CD4-positive, alpha-beta T cell treated with Interleukin-6 for 4 hours (primary cell): ENCODE measurements at places on chromosomes 11 and 22.

DNA sequence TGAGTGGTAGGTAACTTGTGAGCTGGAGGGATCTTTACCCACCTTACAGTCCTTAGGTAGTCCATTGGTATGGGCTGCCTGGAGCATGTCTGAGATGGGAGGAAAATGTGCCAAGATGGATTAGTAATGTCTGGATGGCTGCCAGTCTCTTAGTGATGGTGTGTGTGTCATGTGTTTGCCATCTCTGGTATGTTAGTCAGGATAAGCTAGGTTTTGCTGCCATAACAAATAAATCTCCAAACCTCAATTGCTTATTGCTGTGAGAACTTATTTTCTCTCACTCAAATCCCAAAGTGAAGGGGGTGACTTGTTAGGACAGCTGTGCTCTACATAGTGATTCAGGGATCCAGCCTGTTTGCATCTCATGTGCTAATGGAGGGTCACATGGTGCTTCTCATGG, 40.9 kb upstream of the MYEOV start:
- DNase-seq, result no peak

- DNase-seq, result no peak
Measured at GRCh38 chr11:128399251-128400121, 187.9 kb downstream of the ETS1 start.

DNA sequence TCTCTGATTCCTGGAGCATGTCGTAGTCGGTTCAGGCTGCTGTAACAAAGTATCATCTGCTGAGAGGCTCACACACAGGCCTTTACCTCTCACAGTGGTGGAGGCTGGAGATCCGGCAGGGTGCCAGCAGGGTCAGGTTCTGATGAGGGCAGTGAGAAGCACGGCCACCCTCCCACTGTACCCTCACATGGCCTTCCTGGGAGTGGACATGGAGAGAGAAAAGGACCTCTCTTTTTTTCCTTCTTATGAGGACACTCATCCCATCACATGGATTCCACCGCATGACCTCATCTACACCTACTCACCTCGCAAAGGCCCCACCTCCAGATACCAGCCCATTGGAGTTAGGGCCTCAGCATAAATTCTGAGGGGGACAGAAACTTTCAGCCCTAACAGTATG, 99.5 kb downstream of the BCR start:
- no peak for DNase-seq

GRCh38 chr22:17921871-17922821, 102.2 kb downstream of the MICAL3 start:
- DNase-seq, result no peak

GRCh38 chr11:7973011-7973410, 7.8 kb upstream of the NLRP10 start:
- no peak for DNase-seq

DNA sequence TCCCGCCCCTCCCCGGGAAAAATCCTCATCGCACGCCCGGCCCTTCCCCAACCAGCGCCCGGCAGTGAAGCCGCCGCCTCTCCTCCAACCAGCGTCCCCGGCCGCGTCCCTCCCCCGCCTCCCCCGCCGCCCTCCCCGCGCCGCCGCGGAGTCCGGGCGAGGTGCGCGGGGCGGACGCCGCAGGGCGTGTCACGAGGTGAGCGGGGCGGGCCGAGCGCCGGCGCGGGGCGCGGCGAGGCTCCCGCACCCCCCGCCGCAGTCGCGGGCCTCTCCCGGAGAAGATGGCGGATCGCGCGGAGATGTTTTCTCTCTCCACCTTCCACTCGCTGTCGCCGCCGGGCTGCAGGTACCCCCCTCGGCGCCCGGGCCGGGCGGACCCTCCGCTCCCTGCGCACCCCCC, at the start of gene MAPK8IP2:
Gene MAPK8IP2, plus strand, starts transcription at position 256 of the 400 bp plus-strand sequence. Its CDS starts 26 bp downstream, at position 282.
- no peak for DNase-seq

GRCh38 chr11:110434952-110435779, 5.4 kb downstream of the FDX1 start:
- DNase-seq, result peak; percentile 51

DNA sequence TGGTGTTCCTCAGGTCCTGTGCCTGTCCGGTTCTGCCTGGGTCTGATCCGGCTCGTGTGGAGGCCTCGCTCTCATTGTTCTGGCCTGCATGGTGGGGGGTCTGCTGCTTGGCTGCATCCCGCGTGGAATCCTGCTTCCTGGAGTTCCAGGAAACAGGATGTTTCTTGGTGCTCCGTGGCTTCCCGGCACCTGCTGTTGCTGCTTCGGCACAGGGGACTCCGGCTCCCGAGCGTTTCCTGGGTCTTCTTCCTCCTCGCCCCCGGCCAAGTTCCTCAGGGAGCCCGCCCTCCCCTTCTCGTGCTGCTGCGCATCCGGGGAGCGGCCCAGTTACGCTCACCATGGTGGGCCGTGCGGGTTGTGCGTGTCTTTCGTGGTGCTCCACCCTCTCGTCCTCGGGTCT, 29.9 kb downstream of the GLB1L2 start:
- no peak for DNase-seq

DNA sequence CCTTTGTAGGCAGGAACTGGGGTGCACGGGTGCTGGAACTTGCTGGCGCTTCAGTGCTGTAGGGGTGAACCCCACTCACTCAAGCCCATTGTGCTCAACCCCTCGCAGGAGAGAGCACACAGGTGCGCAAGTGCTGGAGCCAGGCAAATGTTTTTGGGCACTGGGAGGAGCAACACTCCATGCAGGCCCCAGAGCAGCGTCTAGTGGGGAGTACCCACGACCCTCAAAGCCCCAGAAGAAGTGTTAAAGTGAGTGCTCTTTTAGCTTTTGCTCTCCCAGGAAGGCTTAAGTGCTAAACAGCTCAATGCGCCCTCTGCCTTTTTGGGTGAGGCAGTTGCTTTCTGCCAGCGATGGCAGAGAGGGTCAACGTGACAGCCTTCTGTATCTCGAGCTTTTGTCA, 282.2 kb upstream of the ARHGAP42 start:
- no peak for DNase-seq

DNA sequence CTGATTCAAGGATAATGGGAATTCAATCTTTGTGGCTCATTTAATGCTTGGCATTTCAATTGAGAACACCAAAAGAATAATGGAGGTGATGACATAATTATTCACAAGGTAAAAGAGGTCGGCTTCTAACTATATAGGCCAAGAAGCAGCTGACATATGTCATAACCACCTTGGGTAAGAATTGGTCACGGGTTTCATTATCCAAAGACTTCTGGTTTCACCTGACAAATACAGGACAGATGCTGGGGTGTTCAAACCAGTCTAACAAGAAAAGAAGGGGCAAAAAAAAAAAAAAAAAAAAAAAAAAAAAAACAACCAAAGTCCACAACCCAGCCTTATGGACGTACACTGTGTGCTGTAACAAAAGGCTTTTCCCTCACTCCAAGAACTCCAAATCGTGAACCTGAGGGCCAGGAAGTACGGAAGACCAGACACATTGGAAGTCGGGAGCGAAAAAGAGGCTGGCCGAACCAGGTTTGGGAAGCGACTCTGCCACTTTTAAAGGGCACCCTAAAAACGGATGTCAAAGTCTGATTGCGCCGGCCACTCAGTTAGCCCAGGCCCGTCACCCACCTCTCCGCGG, 385 bp downstream of the HARBI1 start:
- DNase-seq, result no peak

DNA sequence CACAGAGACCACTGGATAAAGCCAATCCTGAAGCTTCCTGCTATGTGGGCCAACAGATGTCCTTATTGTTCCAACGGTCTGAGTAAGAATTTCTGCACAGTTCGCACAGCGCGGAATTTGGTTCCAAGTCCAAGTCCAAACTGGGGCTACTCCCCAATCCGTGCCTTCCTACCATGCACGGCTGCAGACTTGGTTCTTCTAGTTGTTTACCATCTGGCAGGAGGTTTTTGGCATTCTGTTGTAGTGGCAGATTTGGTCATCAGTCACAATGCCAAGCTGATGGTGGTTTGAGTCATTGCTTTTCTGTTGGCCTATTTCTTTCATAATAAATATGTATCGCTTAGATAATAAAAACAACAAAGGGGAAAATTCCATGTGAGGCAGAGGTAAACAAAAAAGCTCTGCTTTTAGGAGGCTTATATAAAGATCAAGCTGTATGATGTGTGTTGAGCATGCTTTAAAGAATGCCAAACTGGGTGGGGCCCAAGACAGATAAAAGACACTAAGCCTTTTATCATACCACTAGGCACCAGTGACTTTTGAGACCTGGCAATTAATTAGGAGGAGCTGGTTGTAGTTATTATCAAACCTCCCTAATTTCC, 52.5 kb upstream of the SYN3 start:
- DNase-seq, result no peak

DNA sequence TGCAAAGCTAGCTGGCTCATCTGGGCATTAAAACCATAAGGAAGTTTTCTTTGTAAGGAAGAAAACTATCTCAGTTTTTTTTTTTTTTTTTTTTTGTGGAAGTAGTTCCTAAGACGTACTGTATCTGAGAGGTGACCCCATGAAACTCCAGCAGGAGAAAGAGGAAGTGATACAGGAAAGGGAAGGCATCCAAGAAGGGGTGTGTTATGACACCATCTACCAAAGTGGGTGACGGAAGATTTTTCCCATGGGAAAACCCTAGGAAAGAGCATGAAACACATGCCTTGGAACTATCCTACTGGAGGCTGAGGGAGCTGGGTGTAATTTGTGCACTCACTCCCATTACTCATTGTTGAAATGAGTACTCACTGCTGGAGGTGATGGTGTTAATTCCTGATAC, 63.8 kb upstream of the ARHGAP20 start:
- DNase-seq, result no peak

GRCh38 chr22:48362721-48363404, 1464.8 kb downstream of the BRD1 start:
- no peak for DNase-seq

DNA sequence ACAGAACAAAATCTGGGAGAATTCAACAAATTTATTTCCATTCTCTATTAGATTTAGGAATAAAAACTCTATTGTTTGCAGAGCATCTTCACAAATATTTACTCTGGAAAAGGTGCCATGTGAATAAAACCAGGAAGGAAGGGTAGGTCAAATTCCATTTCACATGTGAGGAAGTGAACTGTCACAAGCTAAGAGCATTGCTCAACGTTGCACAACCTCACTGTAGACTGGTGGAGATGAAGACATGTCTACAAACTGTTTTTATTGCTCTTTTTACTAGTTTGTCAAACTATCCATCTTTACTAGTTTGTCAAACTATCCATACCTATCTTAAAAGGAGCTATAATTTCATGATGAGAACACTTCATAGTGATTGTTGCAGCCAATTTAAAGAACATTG, 236.4 kb downstream of the CNTN5 start:
- DNase-seq, result no peak

DNA sequence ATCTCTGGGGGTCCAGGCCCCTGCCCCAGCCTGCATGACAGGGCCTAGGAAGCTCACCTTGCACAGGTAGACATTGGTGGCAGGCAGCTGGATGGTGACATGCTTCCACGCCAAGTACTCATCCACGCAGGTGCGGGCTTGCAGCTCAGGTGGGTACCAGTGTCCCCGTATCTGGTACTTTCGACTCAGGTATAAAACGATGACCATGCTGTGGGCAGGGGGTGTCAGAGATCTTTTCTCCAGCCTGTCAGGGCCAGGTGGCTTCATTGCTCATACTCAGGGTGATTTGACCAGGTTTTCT, 1.6 kb upstream of the GSTT4 start:
- DNase-seq, result no peak

- DNase-seq, result no peak
Measured at GRCh38 chr11:28529540-28530410, 421.6 kb downstream of the METTL15 start.

DNA sequence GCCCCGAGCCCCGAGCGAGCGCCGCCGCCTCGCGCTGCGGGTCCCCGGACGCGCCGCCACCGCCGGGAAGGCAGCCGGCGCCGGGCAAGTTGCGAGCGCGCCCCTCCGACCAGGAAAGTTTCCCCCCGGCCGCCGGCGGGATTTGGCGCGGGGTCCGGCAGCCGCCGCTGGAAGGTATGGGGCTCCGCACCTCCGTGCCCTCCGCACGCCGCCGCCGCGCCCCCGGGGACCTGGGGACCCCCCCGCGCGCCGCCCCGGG, 281 bp downstream of the TSPAN18 start:
- no peak for DNase-seq

DNA sequence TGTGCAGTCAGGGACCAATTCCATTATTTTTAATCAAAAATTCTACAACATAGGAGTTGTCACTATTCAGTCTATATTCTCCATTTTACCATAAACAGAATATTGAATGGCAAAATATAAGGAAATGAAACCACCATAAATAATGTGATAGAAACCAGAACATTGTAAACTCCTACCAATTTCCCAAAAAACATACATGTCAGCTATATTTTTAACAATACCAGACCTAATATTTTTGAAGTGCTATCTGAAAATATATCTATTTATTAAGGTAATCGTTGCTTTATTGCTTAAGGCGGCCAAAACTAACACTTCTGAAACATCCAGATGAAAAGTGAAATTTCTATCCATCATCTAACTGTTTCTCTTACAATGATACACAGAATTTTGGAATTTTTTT, 123.0 kb upstream of the C11orf58 start:
- no peak for DNase-seq

GRCh38 chr22:40654522-40655167, 18.1 kb upstream of the MRTFA start:
- DNase-seq, result no peak

DNA sequence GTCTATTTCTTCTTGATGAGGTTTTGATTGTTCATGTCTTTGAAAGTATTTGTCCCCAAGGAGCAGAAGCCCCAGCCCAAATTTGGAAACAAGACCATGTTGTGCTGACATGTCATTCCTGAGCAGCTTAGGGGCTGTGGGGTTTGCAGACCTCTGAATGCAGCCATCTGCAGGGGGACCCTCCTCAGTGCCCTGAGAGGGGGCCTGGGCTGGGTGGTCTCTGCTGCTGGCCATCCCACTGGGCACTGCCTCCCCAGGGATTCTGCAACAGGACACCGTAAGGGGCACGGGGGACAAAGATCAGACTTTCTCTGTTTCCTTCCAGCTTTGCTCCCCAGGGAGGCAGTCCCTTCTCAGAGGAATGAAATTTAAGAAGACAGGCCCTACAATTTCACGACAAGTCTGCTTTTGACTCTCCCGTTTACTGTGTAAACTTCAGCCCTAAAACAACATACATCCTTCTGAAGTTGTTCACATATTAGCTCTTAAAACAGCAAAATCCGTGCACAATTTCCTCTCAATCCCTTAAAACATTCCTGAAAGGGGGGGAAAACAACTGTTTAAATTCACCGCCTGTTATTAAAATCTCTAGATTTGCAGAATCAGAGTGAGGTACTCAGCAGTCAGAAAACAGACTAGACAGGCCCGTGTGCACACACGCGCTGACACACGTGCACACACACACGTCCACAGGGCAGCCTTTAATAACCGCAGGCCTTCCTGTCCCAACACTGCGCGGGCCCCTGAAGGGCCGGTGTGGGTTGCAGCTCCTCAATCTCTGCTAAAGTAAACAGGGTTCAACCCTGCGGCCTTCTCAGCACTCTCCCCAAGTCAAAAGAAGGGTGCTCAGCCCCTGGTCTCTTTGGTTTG, 109.8 kb downstream of the KCNQ1 start:
- DNase-seq, result no peak

- no peak for DNase-seq
Measured at GRCh38 chr22:35600476-35600875, 16.7 kb downstream of the MB start.

- DNase-seq, result no peak
Measured at GRCh38 chr11:15035283-15035682, 38.1 kb upstream of the CALCB start.

GRCh38 chr11:21492931-21493330, 700.0 kb upstream of the ANO5 start:
- no peak for DNase-seq
